ENCODE measurements at places on chromosomes 3 and 15.
A peak's percentile ranks its signal among the peaks of the same experiment; 100 is the strongest.

- no peaks in the 10 kb centered on the region for H3K27me3 ChIP-seq
- H3K27ac ChIP-seq, result no peak overlapping the region
- DNase-seq, result no peak
- no peak overlapping the region for H3K4me3 ChIP-seq
Observed at GRCh38 chr3:59737241-59737640, 687.4 kb upstream of the CFAP20DC start.

GRCh38 chr15:47787875-47788274, 70.6 kb downstream of the SEMA6D start:
- H3K27ac ChIP-seq, result no peak overlapping the region
- H3K36me3 ChIP-seq, result no peaks in the 10 kb centered on the region
- no peaks in the 10 kb centered on the region for H3K27me3 ChIP-seq
- peak; percentile 21 for DNase-seq

DNA sequence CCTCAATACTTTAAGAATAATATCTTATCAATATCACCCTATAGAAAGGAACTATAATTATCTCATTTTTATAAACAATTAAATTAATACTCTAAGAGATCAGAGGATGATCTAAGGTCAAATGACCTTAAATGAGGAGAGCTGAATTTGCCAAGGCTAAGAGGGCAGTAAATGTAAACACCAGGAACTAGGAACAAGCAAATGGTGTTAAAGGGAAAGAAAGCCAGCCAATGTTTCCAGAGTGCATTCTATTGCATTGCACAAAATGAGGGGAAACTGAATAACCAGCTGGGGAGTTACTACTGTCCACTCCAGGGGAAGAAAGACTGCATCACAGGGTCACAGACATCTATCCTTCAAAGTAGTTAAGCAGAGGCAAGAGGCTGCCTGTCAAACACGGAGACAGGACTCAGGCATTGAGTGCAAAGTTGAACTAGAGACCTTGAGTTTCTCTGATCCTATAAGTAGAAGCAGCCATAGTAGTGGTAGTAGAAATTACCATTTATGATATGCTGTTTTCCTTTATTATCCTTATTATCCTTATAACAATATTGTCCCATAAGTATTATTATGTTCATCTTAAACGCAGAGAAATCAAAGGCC, 466.4 kb downstream of the MAGI1 start:
- no peaks in the 10 kb centered on the region for H3K4me1 ChIP-seq
- no peaks in the 10 kb centered on the region for H3K36me3 ChIP-seq
- H3K4me3 ChIP-seq, result no peak overlapping the region

DNA sequence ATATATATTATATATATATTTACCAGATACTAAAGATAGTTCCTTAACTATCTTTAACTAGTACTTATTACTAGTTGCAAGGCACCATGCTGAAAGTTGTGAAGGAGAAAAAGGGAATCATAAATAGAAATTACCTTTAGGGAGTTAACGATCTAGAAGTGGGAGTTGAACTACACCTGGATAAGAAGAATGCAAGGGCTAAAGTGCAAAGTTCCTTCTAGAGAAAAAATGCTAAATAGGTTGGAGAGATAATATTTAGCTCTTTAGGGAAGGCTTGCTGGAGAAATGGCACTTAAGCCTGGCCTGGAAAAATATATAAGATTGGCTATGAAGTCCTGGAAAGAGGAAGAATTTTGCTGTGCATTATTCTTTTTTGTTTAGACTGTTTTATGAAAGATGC, 130.6 kb upstream of the IGSF10 start:
- no peaks in the 10 kb centered on the region for H3K27me3 ChIP-seq
- no peak overlapping the region for H3K4me3 ChIP-seq

GRCh38 chr15:64836023-64836536, 5.6 kb upstream of the PLEKHO2 start:
- DNase-seq, result no peak
- no peaks in the 10 kb centered on the region for H3K36me3 ChIP-seq
- H3K4me3 ChIP-seq, result no peak overlapping the region
- no peak overlapping the region for H3K27ac ChIP-seq

DNA sequence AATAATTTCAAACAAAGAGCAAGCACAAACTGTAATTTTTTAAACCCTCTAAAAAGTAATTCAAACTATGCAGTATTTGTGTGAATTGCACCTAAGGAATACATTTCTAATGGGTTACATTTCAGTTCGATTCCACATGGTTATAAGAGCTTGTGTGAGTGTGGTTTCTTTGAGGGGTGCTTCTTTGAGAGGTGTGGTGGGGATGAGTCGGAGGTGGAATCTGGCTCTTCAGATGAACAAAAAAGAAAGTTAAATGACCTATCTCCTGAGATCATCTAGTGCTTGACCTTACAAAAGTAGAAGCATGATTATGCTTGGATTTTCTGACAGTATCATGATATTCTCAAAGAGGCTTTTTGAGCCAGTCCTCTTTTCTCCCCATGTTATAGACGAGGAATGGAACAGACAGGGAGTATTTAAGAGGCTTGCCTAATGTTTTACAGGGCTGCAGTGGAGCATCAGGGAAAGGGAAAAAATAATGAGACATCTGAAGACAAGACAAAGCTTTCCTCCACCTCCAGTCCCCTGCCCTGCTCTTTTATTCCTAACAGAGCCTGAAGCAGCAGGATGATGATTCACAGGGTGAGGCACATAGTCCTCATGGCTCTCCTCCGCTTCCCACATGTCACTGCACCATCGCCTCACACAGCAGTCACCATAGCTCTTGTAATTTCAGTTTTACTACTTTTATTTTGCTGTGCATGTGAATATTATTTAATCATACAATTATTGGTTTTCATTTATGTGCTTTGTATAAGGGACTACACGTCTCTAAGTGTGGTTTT, 82.0 kb downstream of the LYSMD4 start:
- no peaks in the 10 kb centered on the region for H3K27me3 ChIP-seq
- no peak overlapping the region for H3K27ac ChIP-seq
- no peaks in the 10 kb centered on the region for H3K36me3 ChIP-seq
- H3K4me1 ChIP-seq, result no peaks in the 10 kb centered on the region
- H3K4me3 ChIP-seq, result no peak overlapping the region

DNA sequence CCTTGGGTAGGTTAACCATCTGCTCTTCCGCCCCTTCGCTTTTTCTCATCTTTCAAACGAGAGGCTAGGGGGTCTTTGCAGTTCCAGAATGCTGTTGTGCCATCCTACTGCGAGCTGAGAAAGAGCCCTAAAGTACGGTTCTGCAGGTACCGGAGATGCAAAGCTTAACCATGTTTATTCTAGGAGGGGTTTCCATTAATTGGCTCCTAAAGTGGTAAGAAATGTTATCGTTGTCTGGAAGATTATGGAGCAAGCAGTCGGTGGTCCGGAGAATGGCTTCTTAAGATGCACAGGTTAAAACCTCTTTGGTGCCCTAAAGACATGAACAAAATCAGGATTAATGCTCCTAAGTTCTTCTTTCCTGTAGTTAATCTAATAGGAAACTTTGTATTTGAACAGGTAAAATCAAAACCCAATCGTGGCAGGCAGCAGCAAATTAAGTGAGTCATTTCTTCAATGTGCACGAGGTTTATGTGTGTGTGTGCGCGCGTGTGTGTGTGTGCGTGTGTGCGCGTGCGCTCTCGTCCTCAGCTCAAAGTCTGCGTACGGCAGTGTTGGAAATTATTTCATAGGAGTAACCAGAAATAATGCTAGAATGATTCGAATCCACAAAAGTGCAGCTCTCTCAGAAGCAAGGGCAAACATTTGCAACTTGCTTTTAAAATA, 772 bp downstream of the FAM81A start:
- H3K27ac ChIP-seq, result no peak overlapping the region
- no peak for DNase-seq
- H3K4me3 ChIP-seq, result no peak overlapping the region
- peaks cover 9% of the 10 kb centered on the region for H3K4me1 ChIP-seq
- no peaks in the 10 kb centered on the region for H3K36me3 ChIP-seq

DNA sequence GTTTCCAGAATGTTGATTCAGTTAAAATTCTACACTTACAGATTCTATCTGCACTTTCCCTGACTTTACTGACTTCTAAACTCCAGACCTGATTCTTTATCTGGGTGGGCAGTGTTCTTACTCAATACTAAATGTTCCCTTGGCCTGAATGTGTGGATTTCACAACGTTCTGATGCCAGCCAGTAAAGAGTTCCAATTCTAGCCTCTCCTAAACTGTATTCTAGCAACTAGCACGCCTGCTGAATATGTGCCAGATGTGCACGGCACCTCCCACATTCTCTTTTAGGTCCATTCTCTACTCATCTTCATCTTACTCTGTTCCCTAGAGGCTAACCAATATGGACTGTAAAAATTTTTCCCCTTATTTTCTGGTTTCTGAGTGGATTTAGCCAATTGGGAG, 479.5 kb upstream of the AGTR1 start:
- H3K27ac ChIP-seq, result no peak overlapping the region
- H3K4me1 ChIP-seq, result no peaks in the 10 kb centered on the region
- H3K4me3 ChIP-seq, result no peak overlapping the region
- H3K36me3 ChIP-seq, result no peaks in the 10 kb centered on the region
- no peak for DNase-seq

- no peak for DNase-seq
- H3K27ac ChIP-seq, result no peak overlapping the region
- H3K4me1 ChIP-seq, result peaks cover 13% of the 10 kb centered on the region
- no peak overlapping the region for H3K4me3 ChIP-seq
- no peaks in the 10 kb centered on the region for H3K27me3 ChIP-seq
- no peaks in the 10 kb centered on the region for H3K36me3 ChIP-seq
Observed at GRCh38 chr3:122395582-122395981, 11.6 kb downstream of the FAM162A start.

DNA sequence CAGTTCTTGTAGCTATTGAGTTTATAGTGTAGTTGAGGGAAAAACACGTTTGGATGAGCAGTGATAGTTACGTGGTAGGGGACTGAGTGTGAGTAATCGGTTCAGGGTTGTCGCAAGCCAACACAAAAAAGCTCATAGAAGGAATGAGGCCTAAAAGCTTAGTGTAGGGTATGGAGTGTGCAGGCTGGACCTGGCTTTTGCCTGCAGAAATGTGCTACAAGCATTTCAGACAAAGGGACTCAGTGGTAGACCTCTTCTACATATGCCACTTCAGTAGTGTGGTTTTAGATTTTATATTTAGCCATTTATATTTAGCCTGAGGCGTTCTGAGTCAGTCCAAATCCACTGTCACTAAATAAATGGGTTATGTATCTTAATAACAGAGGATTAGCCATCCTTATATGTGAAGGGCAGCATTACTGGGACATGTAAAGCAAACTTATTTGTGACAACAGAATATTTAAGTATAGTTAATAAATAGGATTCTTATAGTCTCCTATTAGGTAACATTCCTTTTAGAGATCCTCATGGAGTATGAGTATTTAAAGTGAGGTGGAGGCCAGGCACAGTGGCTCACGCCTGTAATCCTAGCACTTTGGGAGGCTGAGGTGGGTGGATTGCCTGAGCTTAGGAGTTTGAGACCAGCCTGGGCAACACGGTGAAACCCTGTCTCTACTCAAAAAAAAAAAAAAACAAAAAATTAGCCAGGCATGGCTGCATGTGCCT, 21.8 kb downstream of the ATP2C1 start:
- no peak for DNase-seq
- H3K4me3 ChIP-seq, result no peak overlapping the region
- H3K4me1 ChIP-seq, result no peaks in the 10 kb centered on the region
- no peaks in the 10 kb centered on the region for H3K27me3 ChIP-seq

GRCh38 chr3:155938409-155938808, 68.0 kb downstream of the GMPS start:
- no peak overlapping the region for H3K4me3 ChIP-seq
- no peak for DNase-seq
- H3K27me3 ChIP-seq, result no peaks in the 10 kb centered on the region
- no peak overlapping the region for H3K27ac ChIP-seq

All from hepatocyte (in vitro differentiated cells).